ENCODE measurements at places on chromosomes 4 and X.

DNA sequence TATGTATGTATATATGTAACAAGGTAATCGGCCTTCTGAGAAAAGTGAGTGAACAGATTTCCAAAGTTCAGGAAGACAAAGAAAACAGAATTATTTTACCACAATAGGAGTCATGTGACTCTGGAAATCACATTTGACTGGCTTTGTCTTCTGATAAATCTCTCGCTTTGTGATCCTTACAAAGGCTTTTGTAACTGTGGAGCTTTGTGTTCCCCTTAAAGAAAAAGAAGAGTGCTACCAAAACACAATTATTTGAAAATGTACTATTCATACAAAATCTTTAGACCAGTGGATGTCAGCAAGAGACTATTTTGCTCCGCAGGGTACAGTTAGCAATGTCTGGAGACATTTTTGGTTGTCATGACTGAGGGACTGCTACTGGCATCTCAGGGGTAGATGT is 238.8 kb downstream of the LDB2 start:
- no peak for DNase-seq

DNA sequence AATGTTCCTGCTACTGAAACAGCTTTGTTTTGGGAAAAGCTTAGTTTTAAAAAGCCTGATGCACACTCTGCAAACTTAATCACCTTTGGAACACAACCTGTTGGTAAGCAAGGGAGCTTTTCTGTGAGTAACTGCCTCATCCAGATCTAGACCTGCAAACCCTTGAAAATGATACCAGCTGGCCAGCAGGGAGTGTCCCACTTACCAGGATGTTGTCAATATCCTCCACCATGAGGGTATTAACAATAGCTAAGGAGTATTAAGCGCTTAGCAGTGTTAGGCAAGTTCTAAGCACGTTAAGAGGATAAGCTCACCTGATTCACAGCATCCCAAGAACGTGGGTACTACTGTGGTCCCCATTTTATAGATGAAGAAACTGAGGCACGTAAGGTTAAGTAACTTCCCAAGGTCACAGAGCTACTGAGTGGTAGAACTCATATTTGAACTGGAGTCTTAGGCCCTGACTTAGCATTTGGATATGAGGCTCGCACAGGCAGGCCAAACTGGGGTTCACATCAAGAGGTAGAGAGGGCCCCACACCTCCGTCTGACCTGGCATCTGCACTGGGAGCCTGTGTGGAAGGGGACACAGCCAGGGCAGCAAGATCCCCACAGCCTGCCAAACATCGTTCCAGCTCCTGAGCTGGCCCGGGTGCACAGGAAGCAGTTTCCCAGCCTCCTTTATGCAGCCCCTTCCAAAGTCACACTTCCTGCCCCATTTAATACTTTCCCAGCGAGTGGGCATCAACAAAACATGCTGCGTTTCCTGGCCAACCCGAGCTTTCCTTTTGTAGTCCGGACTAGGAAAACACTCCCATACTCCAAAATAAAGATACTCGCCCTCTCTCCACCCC is 32.7 kb downstream of the IRF2 start:
- no peak for DNase-seq

- DNase-seq, result no peak
These were observed 25.2 kb upstream of the PTTG2 start for GRCh38 chr4:37935026-37935425.

GRCh38 chr4:119118397-119118796 is 17.2 kb upstream of the MYOZ2 start:
- DNase-seq, result no peak

GRCh38 chr4:174318829-174319764 is 35.4 kb downstream of the CEP44 start:
- peak; percentile 10 for DNase-seq

- DNase-seq, result no peak
These were observed 58.9 kb downstream of the HAUS3 start for GRCh38 chr4:2182994-2183393.

DNA sequence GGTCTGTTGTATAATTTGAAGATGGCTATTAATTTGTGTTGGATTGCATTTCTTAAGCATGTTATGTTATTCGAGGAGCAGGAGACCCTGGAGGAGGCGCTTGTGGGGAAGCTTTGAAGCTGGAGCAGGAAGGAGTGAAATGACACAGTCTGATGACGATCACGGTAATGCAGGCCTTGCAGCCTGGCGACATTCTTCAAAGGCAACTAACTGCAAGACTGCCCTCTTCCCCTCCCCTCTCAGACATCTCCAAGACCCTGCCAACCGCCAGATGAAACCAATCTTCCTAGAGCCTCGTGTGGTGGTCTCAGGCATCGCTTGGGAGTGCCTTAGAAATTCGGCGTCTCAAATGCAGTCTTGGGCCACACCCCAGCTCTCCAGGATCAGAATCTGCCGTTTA is 16.1 kb downstream of the CLCN4 start:
- DNase-seq, result peak; percentile 90

Data from ELF-1 (cell line).